Activated CD4-positive, alpha-beta T cell treated with anti-CD3 and anti-CD28 coated beads, Interleukin-2, amount 50 U/mL, for 48 hours (primary cell): ENCODE measurements at places on chromosomes 4 and X.

DNA sequence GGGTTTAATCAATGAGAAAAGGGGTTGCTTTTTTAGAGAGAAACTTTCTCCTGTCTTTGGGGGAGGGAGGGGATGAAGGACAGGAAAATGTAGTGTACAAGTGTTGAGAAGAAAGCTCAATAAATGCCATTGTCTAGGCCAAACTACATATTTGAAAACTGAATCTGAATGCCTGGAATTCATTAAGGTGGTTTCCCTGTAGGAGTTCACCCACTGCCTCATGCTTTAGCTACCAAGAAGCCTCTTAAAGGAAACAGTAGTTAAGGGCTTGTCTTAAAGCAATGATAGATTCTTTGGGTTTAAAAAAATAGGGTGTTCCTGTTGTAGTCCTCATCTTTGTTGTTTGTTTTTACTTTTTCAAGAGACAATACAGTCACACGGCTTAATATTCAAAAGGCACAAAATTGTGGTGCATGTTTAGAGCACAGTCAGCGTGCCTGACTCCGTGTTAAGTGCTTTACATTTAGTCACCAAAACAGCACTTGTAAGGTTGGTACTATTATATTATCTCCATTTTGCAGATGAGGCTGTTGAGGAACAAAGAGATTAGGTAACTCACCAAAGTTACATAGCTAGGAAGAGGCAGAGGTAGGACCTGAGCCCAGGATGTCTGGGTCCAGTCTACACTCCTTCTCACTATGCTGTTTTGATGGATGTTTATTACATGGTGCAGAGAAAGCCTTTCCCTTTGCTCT is 46.0 kb downstream of the FNIP2 start:
- no peak for DNase-seq

GRCh38 chrX:14598330-14598729 is 69.0 kb downstream of the GLRA2 start:
- no peak for DNase-seq

DNA sequence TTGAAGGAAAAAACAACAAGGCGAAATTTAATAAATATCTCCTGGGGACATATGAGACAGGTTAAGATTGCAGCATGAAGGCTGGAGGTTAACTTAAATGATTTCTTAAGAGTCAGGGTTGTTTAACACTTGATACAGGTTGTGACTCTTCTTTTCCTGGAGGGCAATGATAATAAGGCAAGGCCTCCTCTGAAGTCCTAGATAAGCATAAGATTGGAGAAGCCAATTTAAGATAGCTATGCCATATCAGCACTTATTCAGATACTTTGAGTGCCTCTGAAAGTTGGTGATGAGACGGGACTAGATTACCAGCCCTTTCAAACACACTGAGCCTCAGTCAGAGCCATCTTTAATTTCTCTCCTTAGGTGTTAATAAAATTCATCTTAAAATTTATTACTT is 350.8 kb downstream of the FBXO8 start:
- no peak for DNase-seq

DNA sequence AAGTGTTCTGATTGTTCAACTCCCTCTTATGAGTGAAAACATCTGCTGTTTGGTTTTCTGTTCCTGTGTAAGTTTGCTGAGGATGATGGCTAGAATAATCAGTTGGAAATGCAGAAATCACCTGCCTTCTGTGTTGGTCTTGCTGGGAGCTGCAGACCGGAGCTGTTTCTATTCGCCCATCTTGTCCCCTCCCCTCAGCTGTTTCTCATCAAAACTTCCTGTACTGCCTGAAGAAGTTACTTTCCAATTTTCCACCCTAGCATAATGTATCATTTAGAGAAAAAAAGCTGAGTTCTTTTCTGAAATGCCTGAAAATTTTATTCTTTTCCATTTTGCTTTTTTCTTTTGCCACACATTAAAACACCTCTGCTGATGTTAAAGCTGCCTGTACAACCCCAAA is 167.6 kb downstream of the TEX13A start:
- no peak for DNase-seq
